Heart left ventricle (tissue), 16 donors: ENCODE measurements at places on chromosomes 6 and 20. TPM values are rescaled to one million over a fixed set of nuclear protein-coding genes. Genes with fewer than 3 reads are reported as not detected.

The TPD52L1 gene
- 79.7 TPM for total RNA-seq

The FOXA2 gene
- not detected for total RNA-seq

The DSN1 gene
- total RNA-seq = 6.2 TPM

The WFDC2 gene
- not detected for total RNA-seq

The RNF182 gene
- total RNA-seq = not detected

The MOG gene
- total RNA-seq = 0.50 TPM

The PRDM13 gene
- total RNA-seq = not detected

The MRAP2 gene
- not detected for total RNA-seq

The MYB gene
- total RNA-seq = 0.20 TPM

The KCNK5 gene
- 0.08 TPM for total RNA-seq

The HLA-DQB1 gene
- 16.2 TPM for total RNA-seq

The C20orf204 gene
- 0.37 TPM for total RNA-seq

The CNPY3 gene
- 26.5 TPM for total RNA-seq

The RPP21 gene
- 64.4 TPM for total RNA-seq

The ADGRG6 gene
- 2.6 TPM for total RNA-seq

The HLA-DRB1 gene
- 12.3 TPM for total RNA-seq

The GRM1 gene
- total RNA-seq = 4.1 TPM

The THEMIS gene
- not detected for total RNA-seq

The ENPP5 gene
- total RNA-seq = 7.4 TPM

The HDGFL1 gene
- not detected for total RNA-seq

The AKAP12 gene
- 10.0 TPM for total RNA-seq

The GTSF1L gene
- total RNA-seq = not detected

The BTNL2 gene
- not detected for total RNA-seq

The ANGPT4 gene
- total RNA-seq = 0.12 TPM

The GLP1R gene
- total RNA-seq = 5.7 TPM

The PSORS1C2 gene
- not detected for total RNA-seq

The RIMS4 gene
- 0.10 TPM for total RNA-seq

The VIP gene
- not detected for total RNA-seq

The TTK gene
- not detected for total RNA-seq

The DNAH8 gene
- total RNA-seq = 0.50 TPM

The TBXT gene
- total RNA-seq = 0.25 TPM

The KIAA1755 gene
- 3.5 TPM for total RNA-seq
